ENCODE measurements at places on chromosomes 5 and 9.

DNA sequence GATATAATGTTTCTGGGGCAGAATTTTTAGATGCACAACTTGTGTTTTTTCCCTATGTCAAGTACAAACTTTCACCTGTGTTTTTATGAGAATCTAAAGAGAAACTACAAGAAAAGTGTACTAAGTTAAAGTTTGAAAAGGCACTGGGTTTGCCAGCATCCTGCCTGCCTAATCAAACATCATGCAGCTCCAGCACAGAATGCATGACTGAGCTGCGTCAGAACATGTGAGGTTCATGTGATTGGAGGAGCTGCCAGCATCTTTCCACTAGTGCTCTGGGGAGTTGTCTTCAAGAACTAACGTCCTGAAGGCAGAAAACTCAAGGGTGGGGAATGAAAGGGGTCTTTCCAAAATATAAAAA lies 46.1 kb upstream of the RIC1 start:
- DNase-seq: no peak

GRCh38 chr9:132733260-132733815 lies 63.1 kb downstream of the GTF3C4 start:
- no peak for DNase-seq

DNA sequence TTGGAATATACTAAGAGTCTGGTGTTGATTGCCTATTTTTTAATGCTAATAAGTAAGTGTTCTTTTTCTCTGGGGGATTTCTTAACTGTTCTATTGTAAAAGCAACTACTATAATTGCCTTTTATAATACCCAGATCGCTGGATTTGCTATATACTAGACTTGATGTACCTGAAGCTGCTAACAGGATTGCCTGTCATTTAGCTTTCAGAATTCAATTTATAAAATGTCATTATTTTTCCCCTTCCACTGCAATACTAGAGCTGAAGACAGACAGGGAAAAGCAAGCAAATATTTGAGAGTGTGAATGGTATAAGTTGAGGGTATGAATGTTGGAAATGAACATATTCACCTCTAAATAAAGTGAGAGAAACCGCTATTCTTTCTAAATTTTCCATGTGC lies 115.5 kb downstream of the SH3GL2 start:
- no peak for DNase-seq

GRCh38 chr9:129109952-129110739 lies 447 bp downstream of the CRAT start:
- DNase-seq: no peak

DNA sequence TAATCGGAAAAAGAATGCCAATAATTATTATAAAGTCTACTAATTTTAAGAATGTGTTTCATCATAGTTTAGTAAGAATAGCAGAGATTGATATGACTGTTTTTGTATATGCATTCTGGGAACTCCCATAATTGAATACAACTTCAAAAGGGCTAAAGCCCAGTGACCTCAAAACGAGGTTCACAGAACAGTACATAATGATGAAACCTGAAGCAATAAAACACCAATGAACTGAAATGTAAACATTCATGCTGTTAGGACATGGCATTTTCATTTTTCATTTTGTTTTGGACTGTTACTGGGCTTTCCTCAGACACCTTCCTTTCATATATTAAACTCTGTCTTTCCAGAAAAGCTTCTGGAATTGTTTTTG lies 684 bp upstream of the JMY start:
- no peak for DNase-seq

GRCh38 chr5:56447232-56447631 lies 214.1 kb upstream of the ANKRD55 start:
- DNase-seq: no peak

DNA sequence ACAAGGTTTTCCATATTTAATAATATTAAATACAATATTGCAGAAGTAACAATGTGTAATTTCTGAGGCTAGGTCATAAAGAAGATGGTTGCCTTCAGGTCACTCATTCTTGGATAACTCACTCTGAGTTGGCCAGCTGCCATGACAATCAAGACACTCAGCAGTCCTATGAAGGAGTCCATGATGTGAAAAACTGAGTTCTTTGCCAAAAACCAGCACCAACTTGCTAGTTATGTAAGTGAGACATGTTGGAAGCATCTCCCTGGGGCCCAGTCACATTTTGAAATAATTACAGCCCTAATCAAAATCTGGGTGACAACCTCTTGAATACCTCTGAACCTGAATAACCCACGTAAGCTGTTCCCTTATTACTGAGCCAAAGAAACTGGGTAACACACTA lies 453.2 kb downstream of the CDH18 start:
- DNase-seq: no peak

DNA sequence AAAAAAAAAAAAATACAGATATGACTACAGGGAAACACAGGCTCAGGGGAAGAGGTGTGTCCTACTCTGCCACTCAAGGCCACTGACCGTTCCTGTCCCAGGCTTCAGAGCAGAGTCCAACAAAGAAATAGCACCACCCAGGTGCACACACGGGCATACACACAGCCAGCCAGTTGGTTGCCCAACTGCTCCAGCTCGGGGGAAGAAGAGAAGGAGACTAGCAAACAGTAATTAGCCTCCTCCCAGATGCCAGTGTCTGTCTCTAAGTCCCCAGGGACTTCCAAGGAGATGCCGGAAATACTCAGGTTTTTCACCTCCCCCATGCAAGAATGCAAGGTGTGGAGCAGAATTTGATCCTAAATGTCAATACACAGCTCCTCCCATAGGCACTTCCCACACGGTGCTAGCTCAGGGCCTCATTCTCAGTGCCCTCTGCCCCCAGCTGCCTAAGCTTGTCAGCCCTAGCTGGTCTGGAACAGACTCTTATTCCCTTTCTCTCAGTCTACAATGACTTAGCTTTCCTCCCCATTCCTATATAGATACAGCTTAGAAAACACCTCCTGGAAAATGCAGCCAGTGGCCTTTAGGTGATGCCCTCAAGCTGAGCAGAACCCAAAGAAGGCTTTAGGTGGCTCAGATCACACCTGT lies 1.7 kb downstream of the MYORG start:
- DNase-seq: no peak

DNA sequence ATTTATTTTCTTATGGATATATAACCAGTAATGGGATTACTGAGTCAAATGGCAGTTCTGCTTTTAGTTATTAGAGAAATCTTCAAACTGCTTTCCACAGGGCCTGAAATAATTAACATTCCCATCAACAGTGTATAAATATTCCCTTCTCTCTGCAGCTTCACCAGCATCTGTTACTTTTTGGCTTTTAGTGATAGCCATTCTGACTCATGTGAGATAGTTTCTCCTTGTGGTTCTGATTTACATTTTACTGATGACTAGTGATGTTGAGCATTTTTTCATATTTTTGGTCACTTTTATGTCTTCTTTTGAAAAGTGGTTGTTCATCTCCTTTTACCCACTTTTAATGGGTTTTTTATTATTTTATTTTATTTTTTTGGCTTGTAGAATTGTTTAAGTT lies 1290.3 kb upstream of the CDH9 start:
- DNase-seq: no peak

GRCh38 chr5:30871196-30871595 lies 322.3 kb upstream of the CDH6 start:
- DNase-seq: no peak
